CD4-positive, alpha-beta T cell treated with Interleukin-4 for 1 hour (primary cell): ENCODE measurements at places on chromosomes 3 and 15.

DNA sequence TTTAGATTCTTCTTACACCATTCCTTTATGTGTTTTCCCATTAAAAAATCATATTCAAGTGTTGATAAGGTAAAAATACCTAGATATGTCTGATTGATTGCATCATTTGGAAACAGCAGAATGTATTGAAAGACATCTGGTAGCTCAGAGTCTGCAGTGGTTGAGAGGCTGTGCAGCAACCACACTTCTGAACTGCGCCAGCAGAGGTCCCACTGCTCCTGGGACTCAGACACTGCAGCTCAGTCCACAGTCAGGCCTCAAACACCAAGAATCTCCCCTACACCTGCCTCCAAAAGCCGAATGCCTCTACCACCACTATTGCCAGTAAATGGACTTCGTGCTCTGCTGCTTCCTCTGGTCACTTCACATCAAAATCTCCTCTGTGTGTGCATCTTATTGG is 176.9 kb upstream of the LMCD1 start:
- DNase-seq = peak; percentile 69

GRCh38 chr3:44020143-44020542 is 221.5 kb upstream of the TOPAZ1 start:
- no peak for DNase-seq

- DNase-seq = no peak
Observed at GRCh38 chr3:155640098-155640497, 104.8 kb downstream of the PLCH1 start.

DNA sequence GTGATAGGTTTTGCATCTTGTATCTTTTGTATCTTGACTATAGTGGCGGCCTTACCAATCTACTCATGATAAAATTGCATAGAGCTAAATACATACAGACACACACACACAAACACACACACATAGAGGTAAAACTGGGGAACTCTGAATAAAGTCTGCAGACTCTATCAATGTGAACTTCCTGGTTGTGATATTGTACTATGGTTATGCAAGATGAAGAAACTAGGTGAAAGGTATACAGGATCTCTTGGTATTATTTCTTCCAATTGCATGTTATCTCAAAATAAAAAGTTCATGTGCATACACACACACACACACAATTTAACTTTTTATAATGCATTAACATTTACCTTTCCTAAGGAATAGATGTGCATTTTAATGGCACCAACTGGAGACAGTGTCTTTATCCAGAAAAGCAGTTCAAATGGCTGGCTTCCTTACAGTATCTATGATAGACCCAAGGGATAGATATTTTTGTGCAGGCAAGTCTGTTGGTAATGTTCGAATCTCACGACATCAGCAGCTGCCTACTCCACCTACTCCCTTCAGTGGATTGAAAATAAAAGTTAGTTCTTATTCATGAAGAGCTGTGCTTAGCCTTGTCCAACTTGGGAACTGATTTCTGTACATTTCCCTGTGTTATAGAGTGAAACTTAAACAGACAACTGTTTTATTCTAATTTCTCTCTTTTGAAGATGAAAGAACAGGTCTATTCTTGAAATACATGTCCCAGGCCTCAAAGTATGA is 46.9 kb upstream of the SPRED1 start:
- DNase-seq = no peak

DNA sequence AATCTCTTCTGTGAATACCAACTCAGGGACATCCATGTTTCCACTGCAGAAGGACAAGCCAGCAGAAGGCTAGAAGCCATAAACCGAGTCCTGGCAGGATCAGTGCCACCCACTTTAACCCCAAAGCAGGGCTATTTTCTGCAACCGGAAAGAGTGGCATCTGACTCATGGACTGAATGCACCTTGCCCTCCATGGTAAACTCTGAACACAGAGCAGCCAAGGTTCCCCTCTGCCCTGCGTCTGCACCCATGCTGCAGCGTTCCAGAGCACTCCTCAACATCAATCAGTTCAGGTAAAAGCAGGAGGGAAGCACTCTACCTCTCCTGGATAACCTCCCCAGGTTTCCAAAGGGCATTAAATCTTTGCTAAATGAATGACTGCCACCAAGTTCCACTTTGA is 801 bp upstream of the NGRN start:
- no peak for DNase-seq

GRCh38 chr3:87082796-87083440 is 92.0 kb upstream of the VGLL3 start:
- DNase-seq = no peak

DNA sequence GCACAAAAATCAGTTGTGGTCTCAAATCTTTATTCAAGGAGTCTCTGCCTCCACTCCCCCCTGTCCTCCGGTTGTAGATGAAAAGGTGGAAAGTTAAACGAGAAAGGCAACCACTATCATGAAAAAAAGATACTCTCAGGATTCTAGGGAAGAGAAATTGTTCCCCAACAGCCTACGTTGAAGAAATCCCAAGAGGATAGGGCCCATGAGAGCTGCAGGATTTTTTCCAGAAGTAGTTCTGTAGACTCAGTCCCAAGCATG is 14.3 kb downstream of the ZIC1 start:
- DNase-seq = no peak

- no peak for DNase-seq
Observed at GRCh38 chr3:106447723-106448301, 579.0 kb upstream of the CBLB start.

GRCh38 chr3:195076981-195077610 is 193.9 kb downstream of the XXYLT1 start:
- DNase-seq = no peak

DNA sequence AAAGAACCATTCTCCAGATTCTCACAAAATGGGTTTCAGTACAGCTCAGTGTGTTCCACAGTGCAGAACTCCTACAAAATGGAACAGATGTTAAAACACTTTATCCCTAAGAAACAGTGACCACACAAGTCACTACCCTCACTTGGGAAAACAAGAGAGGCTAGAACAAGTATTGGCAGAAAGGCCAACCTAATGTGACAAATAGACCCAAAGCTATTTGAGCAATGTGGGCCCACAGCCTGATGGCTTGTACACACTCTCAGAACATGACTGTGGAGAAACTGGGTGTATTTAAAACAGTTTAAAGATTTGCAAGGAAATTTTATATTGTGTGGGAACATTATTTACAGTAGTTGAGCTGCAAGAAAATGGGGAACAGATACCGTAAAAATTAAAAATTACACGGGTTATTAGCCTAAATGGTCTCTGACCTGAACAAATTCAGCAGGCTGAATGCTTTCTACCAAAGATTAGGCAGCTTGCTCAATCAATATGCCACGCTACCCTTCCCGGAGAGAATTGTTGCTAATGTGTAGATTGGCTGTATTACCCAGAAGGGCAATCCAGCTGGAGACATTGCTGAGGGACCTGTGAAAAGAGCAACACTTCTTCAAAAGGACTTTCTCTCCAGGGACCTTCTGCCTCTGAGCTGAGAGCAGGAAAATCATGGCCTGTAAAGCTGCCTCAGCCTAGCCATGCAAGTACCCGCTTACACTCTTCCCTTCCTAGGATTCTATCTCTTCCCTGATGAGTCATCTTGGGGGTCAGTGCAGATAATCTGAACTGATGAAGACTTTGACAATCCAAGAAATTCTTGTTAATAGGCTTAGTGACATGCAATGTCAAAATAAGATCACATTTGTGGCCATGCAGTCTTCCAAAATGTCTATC is 97.1 kb downstream of the STRIT1 start:
- DNase-seq = no peak

GRCh38 chr3:128235207-128235926 is 82.1 kb downstream of the EEFSEC start:
- DNase-seq = no peak

DNA sequence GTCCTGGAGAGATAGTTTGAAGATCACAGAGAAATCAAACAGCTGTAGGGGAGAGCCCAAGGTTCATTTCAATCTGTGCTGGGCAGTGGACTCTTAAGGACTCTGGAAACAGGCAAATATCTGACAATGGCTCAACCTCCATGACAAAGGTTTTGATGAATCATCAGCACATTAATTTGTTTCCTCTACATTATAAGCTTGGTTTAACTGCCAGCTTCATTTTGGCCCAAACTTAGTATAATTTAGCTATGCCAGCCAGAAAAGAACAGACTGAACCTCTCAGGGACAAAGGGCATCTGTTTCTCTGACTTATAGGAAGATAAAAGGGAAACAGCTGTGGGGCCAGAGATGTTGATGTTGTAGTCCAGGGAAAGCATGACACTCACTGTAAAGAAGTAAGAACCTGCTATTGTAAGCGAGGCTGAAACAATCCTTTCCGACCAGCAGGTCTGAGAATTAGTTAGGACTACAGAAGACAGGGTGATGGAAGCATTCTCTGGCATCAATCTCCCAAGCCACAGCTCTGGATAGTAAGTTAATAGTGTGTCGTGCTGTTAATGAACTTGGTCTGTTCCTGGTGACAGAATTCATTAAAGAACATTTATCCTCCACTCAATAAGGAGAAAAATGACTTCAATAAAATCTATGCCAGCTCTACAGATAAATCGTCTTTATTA is 110.1 kb downstream of the KCNMB2 start:
- no peak for DNase-seq

DNA sequence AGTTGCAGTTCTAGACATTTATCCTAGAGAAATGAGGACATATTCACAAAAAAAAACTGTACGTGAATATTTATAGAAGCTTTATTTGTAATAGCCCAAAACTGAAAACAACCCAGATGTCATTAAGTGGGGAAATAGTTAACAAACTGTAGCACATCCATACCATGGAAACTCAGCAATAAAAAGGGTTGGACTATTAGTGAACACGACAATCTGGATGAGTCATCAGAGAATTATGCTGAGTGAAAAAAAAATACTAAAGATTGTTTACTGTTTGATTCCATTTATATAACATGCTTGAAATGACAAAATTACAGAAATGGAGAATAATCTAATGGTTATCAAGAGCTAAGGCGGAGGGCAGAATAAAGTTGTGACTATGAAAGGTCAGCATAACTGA is 59.5 kb downstream of the CPA3 start:
- no peak for DNase-seq

GRCh38 chr15:95715116-95715903 is 615.2 kb upstream of the NR2F2 start:
- DNase-seq = no peak

GRCh38 chr3:4261406-4261805 is 41.8 kb upstream of the SETMAR start:
- no peak for DNase-seq

GRCh38 chr3:45911511-45912226 is 25.3 kb downstream of the CCR9 start:
- DNase-seq = no peak

- DNase-seq = no peak
Observed at GRCh38 chr3:183142199-183142598, 20.3 kb downstream of the LAMP3 start.

DNA sequence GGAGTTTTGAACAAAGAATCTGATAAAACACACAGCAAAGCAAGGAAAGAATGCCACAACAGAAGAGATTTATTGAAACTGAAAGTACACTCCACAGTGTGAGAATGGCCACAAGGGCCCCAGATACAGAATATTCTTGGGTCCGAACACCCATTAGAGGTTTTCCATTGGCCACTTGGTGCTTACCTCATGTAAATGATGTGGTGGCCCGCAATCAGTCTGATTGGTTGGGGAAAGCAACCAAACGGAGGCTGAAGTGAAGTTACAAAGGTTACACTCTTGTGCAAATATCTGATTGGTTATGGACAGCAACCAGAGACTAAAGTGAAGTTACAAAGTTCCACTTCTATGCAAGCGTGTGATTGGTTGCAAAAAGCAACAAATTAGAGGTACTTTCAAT is 20.4 kb downstream of the NSUN3 start:
- no peak for DNase-seq

GRCh38 chr3:13518516-13518953 is 30.4 kb upstream of the FBLN2 start:
- no peak for DNase-seq

DNA sequence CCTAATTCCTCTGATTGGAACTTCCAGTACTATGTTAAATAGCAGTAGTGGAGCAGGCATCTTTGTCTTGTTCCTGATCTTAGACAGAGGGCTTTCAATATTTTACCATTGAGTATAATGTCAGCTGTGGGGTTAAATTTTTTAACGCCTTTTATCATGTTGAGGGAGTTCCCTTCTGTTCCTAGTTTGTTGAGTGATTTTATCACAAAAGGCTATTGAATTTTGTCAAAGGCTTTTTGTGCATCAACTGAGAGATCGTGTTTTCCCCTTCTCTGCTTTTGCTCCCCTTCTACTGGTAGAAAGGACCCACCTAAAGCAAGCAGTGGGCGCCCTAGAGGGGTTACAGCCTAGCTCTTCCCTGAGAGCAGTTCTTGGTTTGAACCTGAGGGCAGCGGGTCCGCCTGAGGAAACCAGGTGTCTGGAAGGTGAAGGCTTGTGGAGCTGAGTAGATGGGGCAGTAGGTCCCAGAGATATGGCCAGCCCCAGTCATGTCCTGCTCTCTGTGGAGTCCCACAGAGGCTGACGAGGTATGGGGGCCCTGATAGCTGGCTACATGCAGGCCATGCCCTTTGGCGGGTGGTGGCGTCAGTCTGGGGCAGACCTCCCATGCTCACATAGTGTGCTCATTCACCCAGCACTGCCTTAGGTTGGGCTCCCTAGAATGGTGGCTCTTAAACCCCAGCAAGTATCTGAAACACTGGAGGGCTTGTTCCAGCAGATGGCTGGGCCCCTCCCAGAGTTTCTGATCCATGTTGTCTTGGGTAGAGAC is 11.3 kb downstream of the HDAC11 start:
- DNase-seq = no peak

DNA sequence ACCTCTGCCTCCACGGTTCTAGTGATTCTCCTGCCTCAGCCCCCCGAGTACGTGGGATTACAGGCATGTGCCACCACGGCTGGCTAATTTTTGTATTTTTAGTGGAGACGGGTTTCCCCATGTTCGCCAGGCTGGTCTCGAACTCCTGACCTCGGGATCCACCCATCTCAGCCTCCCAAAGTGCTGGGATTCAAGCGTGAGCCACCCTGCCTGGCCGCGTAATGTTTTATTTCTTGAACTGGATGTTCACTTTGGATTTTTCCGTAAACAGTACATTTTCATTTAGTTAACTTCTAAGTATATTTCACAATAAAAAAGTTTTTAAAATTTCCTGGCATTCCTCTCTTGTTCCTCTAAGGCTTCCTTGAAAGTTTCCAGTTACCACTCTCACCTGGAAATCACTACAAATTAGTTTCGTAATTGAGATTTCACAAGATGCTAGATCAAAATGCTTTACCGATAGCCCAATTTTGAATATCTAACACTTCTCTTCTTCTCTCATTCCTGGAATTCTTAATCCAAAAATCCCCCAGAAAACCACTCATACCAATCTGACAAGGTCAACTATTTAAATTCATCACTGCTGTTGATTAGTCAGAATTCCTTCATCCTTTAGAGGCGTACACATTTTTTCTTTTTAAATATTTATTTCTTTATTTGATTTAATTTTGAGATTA is 44.7 kb upstream of the INO80 start:
- DNase-seq = no peak
